NCI-H1694 treated with DMSO at 0.1 percent for 48 hours (cell line): ENCODE measurements at places on chromosomes 4 and X.
A peak's percentile ranks its signal among the peaks of the same experiment; 100 is the strongest.

DNA sequence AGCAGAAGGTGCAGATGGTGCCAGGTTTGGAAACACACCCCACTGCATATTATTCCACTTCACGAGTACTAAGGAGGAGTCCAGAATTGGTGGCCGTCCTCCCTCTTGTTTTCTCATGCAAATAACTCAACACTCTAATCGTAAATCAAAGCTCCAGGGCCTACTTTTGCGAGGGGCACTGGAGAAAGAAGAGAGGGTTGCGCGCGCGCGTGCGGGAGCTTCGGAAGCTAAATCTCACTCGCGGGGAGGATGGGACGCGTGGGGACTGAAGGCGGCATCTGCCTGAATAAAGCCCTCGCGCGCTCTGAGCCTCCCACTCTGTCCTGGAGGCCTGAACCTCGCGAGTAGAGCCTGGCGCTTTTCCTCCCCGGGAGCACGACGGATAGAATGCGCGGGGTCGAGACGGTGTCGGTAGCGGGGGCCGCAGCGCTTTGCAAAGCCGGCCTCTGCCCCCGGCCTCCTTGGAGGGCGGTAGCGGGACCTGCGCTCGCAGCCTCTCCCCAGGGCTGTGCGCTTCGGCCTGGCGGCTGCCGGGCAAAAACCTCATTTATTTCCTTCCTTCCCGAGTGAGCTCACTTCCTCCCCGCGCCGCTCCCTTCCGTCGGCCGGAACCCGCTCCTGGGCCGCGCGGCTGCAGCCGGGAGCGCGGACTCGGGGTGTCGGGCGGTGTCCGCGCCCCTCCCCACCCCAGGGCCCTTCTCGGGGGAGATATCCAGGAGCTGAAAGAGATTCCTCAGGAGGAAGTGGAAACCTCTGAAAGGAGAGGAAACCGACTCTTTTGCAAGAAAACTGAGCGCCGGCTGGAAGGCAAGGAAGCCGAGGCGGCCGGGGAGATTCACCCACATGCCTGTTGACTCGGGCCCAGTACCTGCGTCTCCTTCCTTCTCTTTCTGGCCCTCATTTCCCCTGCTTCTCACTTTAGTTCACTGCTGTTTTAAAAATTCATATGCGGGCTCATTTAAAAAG lies 20.7 kb downstream of the HAND2 start:
- no peak for DNase-seq

- DNase-seq = no peak
These were observed 201.0 kb downstream of the PAPSS1 start for GRCh38 chr4:107519053-107519452.

GRCh38 chrX:27675493-27675892 lies 85.3 kb downstream of the DCAF8L2 start:
- no peak for DNase-seq

DNA sequence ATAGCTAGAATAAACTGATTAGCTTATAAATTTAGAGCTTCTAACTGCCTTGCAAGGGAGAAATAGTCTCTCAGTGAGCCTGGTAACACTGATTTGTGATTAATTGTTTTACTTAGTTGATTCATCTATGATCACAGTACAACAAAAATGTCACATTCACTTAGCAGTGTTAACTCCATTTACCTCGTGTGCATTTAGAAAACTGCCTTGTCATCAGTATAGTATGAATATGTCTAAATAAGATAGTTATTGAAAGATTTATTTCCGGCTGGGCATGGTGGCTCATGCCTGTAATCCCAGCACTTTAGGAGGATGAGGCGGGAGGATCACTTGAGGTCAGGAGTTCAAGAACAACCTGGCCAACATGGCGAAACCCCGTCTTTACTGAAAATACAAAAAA lies 39.3 kb downstream of the FAM199X start:
- DNase-seq = no peak

DNA sequence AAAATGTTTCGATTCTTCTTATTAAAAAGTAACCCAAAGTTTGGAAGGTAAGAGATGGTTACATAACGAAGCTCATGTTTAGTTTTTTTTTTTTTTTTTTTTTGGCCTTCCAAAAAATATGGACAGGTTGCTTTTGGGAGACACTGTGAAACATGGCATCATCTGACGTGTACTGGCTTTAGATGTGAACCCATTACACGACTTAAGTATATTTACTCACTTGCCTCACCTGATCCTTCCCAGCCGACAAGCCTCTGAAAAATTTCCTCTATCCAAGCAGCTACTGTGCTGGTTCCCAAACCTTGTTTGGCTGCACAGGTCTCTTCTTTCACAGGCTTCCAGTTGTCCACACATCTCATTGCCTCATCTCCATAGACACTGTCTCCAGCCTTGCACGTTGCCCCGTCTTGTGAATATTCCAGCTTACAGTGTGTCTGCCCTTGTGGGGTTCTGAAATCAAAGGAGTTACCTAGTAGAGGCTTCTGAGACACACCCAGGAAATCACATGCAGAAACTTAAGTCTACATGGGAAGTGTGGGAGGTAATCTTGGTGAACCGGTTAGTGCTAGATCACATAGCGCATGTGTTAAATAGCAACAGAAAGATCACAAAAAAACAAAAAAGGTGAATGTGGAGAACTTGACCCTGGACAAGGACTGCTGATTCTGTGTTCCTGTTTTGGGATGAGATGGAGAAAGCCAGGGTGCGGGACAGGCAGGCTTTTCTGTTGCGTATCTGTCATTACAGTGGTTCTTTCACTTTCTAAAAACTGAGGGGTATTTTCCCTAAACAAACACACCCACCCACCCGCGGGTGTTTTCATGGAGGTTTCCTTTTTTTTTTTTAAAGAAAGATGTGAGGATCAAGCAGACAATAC lies 328.6 kb downstream of the ARHGAP10 start:
- no peak for DNase-seq

- no peak for DNase-seq
These were observed 552.6 kb downstream of the NAP1L3 start for GRCh38 chrX:93120805-93121204.

DNA sequence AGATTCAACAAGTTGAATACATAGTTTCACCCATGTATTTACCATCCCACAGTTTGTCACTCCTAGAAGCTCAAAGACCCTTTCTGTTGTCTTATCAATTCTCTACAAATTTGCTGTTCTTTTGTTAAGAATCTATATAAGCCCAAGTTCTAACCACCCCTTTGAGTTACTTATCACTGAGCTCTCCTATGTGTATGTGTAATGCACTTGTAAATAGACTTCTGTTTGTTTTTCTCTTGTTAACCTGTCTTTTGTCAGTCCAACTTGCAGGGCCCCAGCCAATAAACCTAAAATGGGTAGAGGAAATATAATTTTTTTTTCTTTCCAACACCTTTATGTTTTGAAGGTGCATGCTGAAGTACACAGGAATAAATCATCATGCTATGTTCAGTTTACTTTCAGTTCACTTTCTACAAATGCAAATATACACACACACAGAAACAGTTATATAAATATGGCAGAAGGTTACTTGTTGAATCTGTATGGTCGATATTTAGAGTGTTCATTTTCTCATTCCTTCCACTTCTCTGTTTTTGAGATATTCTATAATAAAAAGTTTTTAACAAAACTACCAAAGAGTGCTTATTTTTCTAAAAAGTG lies 22.3 kb upstream of the CLOCK start:
- no peak for DNase-seq

GRCh38 chr4:25937801-25938200 lies 23.8 kb downstream of the SMIM20 start:
- DNase-seq = no peak

DNA sequence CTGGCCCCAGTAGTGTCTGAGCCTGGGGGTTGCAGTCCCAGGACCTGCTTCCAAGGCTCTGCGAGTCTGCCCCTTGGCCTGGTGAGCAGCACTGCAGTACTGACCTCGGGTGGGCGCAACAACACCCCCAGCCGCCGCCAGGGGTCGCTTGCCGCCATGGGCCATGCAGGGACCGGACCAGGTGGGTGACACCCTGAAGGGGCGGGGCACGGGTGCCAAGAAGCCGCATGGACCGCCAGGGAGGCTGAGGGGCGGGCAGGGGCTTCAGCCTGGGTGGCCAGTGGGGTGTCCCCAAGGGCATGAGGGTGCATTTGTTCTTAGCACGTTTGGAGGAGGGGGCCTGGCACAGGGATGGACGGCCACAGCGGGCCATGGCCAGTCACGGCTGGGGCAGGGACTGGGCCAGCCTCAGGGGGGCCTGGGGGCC lies 25.0 kb downstream of the TACC3 start:
- peak; percentile 30 for DNase-seq

DNA sequence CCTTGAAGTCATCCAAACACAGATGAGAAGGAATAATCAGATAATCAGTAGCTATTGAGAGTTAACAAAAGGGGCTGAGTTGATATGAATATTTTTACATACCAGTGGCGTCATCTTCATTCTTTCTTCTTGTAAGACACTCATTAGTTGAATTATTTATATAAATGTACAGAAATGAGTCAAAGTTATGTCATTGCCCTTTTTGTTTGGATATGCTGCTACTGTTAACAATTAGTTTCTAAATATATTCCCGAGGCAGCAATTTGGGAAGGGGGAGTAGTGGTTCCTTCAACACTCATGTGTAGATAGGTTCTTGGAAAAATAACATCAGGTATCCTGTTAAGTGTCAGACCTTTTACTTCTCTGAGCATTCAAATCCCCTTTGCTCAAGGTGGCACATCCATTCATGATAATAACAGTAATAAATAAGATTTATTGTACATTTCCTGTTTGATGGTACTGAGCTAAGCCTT lies 436.6 kb downstream of the SPRY1 start:
- no peak for DNase-seq

GRCh38 chr4:81326581-81326980 lies 111.6 kb upstream of the PRKG2 start:
- DNase-seq = no peak

DNA sequence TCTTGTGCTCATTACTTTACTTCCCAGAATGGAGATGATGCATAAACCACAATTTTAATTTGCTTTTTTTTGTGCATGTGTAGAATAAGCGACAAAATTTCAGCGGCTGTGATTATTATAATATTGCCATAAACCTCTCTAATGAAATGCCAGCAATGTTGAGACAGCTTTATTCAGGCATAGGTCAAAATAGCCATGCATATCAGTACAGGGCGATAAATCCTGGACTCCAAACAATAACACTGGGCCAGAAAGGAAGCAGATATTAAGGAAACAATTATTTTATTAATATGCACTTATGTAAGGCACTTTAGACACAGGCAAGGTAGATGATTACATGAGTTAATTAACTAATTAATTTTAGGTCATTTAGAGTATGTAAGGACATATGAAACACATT lies 47.1 kb downstream of the ARHGEF38 start:
- no peak for DNase-seq

GRCh38 chr4:3087115-3087797 lies 12.8 kb downstream of the HTT start:
- DNase-seq = no peak

GRCh38 chr4:108831291-108831690 lies 68.4 kb upstream of the ETNPPL start:
- no peak for DNase-seq

GRCh38 chrX:153624196-153625091 lies 22.6 kb upstream of the DUSP9 start:
- DNase-seq = no peak

DNA sequence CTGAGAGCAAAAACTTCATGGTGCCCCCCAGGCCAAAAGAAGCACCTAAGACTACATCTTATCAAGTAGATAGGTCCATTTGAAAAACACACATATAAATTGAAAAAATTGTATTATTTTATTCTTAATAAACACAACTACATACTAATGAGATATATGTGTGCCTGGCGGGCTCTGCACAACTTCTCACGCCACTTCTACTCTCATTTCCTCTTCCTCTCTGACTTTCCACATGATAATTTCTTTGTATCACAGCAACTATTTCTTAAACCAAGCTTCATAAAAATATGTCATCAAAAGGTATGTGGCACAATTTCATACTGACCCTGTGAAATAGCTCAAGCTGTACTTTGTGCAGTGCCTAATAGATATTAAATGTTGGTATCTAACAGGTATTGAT lies 10.7 kb upstream of the NPY2R start:
- DNase-seq = no peak

DNA sequence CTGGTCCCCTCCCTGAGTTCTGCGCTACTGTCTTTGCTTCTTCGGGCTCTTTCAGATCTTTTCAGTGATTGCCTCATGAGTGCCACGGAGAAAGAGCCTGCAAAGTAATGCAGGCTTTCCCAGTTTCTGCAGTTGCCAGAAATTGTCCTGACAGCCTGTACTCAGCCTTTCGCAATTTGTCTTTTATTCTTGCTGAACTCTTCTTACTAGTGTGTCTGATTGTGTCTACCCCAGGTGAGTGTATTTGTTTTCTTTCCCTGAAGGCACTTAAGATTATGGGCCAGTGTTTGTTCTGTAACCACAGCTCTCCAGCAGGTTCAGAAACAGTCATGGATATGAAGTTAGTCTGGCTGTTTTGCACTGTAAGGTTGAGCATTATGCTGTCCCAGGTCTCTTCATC lies 47.1 kb downstream of the FAM193A start:
- no peak for DNase-seq

- DNase-seq = no peak
These were observed 81.6 kb downstream of the WDR19 start for GRCh38 chr4:39263895-39264294.

GRCh38 chr4:152534541-152535359 lies 1.1 kb downstream of the FBXW7 start:
- DNase-seq = no peak

- no peak for DNase-seq
These were observed 45.5 kb upstream of the KLF3 start for GRCh38 chr4:38618505-38618904.

GRCh38 chr4:184757810-184758209 lies 23.9 kb upstream of the CENPU start:
- DNase-seq = no peak

DNA sequence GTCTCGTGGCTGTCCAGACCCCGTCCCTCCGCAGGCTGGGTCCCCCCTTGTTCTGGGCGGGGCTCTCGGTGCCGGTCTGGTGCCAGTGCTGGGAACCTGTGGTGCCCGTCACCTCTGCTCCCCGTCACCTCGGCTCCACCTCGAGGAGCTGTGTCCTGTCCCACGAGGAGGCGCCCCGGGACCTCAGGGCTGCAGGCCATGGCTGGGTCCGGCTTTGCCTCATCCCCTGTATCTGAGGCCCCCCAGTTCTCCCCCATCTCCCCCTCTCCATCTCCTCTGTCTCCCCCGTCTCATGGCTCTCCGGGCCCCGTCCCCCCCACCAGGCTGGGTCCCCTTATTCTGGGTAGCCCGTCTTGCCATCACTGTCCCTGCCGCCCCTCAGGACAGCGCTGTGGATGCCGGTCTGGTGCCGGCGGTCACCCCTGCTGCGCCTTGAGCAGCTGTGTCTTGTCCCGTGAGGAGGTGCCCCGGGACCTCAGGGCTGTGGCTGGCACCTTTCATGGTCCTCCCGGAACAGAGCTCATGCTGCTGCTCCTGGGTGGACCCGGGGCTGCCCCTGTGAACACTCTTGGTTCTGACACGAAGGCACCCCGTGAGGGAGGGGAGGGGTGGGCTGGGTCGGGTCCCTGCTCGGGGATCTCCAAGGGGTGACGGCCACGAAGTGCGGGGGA lies 13.4 kb upstream of the GTPBP6 start:
- no peak for DNase-seq
